ENCODE measurements at places on chromosomes 12 and 14.
A peak's percentile ranks its signal among the peaks of the same experiment; 100 is the strongest.

DNA sequence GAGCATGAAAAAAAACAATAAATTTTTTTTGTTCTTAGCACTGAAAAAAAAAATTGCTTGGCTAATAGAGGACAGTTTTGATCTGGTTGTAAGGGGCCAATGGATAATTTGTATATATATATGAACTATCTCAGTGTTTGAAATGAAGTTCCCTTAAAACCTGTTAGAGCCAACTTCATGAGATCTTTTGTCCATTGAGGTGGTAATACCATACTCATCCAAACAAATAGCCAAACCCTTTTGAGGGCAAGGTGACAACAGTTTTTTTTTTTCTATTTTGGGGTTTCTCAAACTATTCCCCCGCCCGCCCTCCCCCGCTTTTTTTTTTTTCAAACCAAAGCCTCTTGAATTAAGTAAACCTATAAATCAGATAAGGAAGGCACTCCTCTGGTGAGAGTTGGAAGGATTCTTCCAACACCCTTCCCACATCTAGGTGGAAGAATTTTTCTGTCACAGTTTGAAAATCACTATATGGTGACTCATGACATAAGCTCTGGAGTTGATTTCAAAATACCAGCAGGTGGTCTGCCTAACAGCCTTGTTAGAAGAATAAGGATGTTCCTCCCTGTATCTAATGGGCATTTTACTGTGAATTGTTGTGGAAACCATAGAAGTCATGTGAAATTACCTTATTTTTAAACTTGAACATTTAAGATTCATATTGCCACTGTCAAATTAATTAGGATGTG lies 10.2 kb downstream of the ARHGAP5 start:
- peak; percentile 83 for DNase-seq

GRCh38 chr12:52531566-52532300 lies 11.5 kb upstream of the KRT5 start:
- no peak for DNase-seq

DNA sequence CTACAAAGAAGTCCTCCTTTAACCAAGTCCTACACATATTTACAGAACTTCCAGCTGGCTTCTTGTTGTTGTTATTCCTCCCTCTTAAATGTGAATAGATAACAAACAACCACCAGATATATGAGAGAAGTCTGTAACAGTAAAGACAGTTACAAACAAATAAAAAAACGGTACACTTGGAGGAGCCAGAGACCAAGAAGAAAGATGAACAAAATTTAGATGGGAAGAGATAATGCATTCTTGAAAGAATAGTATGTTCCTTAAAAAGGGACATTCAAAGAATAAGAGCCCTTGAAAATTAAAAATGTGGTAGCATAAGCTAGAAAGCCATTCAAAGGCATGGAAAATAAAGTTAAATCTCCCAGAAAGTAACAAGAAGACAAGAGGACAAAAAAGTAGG lies 25.9 kb downstream of the SLCO1A2 start:
- no peak for DNase-seq

- DNase-seq, result no peak
These were observed 1.9 kb downstream of the SGPP1 start for GRCh38 chr14:63725786-63726460.

DNA sequence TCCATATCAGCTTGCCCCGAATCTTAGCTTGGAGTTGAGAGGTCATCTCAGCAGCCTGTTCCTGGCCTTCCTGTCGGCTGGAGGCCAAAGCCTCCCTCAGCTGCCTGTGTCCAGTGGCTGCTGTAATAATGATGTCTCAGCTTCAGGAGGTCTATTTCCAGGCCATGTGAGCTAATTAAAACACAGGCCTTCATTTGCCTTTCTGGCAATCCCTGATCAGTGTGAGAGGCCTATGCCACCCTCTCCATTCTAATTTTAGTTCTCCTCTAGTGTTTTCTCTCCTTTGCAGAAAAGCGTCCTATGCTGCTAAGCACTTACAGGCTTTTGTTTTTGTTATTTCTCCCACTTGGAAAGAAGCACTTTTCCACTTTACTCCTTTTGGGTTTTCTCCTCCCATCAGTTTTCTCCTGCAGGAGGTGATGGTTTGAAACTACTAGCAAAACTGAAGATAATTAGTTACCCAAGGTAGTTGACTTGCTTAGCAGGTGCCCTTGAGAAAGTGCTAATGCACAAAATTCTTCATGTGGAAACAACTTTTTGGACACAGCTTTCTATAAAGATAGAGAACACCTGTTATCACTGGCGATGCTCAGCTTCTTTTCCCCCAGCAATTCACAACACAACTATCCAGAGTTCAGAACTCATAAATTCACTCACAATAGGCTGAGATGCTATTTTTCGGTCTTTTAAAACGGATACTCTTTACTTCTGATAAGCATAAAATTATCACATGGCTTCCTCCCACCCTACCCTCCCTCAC lies 255.3 kb upstream of the GARIN6 start:
- DNase-seq, result no peak

DNA sequence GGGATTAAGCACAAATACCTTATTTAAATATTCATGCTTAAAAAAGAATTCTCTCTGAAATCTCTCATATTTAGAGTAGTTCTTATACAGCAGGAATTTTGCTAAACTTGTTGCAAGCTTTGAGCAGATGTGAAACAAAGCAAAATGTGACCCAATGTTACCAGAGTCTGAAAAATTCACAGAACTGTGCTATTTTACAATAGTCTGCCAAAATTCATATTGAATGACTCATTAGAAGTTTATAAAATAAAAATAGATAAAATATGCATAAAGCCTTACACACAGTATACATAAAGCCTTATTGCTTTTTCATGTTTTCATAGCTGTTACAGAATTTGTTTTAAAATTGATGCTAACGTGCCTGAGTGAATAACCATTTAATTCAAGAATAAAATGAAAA lies 17.8 kb upstream of the RHOJ start:
- no peak for DNase-seq

- no peak for DNase-seq
These were observed 931.2 kb downstream of the AACS start for GRCh38 chr12:125996443-125996842.

DNA sequence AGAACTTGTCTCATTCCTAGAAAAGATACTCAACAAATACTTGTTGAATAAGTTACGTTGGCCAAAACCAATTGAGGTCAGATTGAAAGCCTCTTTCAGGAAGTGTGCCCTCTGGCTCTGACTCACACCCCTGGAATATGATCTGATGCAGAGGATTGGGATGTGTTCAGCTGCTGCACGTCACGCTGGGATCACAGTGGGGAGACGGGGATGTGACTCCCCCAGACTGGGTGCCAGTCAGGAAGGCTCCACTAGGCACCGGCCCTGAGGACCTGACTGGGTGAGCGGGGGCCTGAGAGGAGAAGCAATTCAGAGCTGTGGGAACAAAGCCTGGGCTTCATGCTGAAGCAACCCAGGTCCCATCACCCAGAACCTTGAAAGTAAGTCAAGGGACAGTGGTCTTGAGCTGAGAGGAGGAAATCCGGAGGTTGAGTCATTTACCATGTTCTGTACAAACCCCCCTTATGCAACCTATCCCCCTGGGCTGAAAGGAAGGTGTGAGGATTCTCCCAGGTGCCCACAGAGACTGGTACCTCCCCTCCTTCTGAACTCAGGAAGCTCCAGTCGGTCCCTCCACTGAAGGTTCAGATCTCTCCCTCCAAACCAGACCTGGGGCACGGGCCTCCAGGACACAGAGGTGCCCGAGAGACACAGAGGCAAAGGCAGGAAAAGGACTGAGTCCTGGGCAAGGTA lies 3.9 kb downstream of the CEBPE start:
- peak; percentile 42 for DNase-seq

DNA sequence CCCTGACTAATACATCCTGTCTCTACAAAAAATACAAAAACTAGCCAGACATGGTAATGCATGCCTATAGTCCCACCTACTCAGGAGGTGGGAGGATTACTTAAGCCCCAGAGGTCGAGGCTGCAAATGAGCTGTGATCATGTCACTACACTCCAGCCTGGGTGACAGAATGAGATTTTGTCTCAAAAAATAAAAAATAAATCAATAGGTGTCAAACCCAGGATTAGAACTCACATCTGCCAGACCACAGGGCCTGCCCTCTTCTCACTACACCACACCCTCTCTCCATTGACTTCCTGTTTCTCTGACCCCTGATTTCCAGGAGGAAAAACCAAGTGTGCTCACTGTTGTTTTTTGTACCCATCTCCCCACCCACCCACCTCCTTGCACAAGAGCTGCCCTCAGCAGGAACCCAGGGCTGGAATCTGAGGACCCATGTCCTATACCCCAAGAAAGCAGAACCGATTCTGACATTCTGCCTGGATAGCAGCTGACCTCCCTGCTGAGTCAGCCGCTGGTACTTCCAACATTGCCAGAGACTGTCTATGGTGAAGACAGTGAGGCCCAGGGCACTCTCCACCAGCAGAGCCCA lies 6.2 kb downstream of the CMKLR1 start:
- DNase-seq, result no peak

GRCh38 chr14:56945291-56945690 lies 135.0 kb upstream of the OTX2 start:
- DNase-seq, result no peak

DNA sequence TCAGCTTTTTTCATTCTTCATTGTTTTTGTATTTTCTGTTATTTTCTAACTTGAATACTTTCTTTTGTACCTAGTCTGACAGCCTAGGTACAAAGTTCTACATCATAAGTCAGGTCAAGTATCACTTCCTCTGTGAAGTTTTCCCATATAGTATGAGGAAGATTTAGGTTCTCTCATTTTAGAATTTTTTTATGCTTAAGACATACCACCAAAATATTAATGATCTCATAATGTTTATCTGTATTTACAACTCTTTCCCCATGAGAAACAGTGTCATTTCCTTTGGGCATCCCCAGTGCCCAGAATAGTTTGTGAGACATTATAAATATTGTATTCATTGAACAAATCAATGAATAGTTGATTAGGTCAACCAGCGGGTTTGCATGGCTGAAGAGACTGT lies 3.1 kb upstream of the ATF7IP start:
- DNase-seq, result no peak

DNA sequence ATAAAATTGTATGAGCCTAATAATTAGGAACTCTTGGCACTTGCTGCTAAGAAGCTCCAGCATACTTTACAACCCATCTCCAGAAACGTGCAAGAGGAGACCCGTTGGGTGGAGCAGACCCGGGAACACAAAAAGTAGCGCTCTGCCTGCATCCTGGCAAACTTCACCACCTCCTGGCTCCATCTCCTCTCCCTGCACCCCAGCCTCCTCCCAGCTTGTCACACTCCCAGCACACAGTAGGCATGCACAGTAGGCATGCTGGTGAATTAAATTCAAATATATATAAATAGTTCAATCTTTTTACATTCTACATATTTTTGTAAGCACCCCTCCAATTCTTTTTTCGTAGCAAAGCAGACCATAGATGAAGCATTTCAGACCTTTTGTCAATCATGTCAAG lies 1.2 kb downstream of the VSIG10 start:
- DNase-seq, result no peak

DNA sequence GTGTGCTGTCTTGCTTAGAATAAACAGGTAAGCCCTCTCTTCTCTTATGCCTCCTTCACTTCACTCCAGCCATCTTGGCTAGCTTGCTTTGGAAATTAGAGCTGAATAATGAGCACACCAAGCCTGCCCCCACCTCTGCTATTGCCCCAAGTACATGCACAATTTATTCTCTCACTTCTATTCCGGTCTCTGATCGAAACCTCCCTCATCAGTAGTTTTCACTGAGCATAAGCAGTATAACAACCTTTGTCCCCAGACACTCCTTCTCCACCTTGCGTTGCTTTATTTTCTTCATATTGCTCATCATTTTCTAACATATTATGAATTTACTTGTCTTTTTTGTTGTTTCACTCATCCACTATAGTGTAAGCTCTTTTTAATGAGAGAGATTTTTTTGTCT lies 253.4 kb downstream of the GXYLT1 start:
- no peak for DNase-seq

DNA sequence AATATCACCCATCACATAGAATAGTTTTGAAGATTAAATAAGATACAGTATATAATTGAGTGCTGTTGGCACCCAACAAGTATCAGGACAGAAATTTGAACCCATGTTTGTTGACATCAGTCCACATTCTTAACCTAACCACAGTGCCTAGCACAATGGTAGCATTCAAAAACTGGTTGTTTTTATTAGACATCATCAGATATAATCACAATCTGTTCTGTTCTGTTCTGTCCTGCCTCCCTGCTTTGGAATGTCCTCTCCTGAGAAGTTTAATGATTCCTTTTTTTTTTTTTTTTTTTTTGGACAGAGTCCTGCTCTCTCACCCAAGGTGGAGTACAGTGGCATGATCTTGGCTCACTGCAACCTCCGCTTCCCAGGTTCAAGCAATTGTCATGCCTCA lies 476.6 kb downstream of the RMST start:
- DNase-seq, result no peak

DNA sequence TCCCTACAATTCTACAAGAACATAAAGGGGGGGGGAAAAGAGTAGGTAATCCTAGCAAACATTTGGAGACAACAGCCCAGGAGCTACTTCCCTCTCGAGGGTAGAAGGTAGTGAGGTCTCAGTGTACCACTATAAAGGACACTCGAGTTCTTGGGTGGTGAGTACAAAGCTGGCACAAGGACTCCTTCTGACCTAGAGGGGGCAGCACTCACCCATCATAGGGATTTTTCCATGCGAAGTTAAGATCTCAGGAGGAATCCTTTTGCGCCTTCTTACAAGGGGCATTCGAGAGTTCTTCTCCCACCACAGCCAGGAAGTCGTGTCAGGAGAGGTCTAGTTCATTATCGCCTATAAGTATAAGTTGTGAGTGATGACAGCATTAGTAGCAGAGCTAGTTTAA lies 200.2 kb upstream of the RBM19 start:
- DNase-seq, result peak; percentile 24

DNA sequence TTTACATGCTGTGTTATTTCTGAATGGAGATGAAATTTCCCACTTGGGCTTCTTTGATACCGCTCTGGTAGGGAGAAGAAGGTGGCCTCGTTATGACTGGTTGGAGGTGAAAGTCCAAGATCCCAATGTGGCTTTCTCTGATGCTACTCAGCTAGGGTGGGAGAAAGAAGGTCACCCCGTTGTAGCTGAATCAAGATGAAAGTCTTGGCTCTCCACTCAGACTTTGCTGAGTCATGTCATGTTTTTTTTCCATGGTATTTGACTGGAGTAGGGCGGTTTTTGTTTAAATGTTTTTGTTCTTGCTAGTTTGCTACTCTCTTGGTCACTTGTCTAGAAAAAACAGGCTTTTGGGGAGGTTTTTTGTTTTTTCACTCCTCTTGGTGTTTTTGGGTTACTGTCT lies 2.4 kb upstream of the PDE6H start:
- DNase-seq, result no peak

DNA sequence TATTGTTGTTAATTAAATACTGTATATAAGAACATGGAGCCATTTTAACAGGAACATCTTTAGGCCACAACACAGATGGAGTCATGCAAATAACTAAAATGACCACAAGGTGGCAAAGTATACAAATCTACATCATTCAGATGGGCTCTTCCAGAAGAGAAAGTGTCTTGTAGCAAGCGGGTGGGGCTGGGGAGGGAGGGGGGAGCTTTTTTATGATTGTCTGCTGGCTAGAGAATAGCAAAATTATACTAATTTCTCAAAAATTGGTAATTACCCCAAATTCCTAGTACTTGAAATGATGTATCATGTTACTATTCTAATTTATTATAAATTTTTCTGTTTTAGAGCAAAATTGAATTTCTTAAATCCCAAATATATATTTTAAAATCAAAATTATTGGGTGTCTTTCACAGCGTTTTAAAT lies 378.7 kb downstream of the PRKD1 start:
- DNase-seq, result peak; percentile 12

All from HCT116 (cell line).